Activated naive CD8-positive, alpha-beta T cell treated with anti-CD3 and anti-CD28 coated beads for 36 hours (primary cell): ENCODE measurements at places on chromosomes 1 and 21.

GRCh38 chr1:185427264-185427663, 110.2 kb upstream of the IVNS1ABP start:
- no peak for DNase-seq
- H3K27ac ChIP-seq: no peak overlapping the region
- no peak overlapping the region for H3K4me3 ChIP-seq

DNA sequence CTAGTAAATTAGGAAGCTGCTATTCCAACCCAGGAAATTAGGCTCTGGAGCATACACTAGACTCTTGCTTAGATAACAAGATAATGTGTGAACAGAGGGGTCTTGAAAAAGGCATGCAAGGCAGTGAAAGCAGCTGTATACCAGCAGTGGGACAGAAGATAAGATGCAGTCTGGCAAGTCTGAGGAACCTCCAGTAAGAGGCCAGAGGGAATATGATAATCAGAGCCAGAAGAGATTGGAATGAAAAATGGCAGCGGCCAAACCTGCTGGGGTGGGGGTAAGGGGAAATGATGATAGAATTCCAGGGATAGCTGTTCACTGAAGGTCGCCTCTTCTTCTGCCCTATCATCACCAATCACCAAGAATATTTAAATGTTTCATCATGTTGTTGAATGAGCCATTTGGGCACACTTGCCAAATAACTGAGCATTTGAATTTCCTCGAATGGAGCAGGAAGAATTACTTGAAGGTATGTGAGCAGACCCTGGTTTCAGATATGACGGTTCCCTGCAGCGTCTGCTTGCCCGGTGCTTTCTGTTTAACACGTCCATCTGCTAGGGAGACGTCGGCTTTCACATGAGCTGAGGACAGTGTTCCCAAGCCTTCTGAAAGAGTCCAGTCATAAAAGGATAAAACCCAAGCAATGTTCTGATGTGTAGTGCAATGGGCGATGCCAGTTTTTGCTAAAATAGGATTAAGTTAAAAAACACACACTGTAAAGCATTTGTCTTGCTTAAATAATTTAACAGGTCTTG, 173.3 kb downstream of the RWDD3 start:
- H3K36me3 ChIP-seq: no peaks in the 10 kb centered on the region
- H3K27me3 ChIP-seq: peaks cover 10% of the 10 kb centered on the region
- no peak overlapping the region for H3K27ac ChIP-seq
- no peaks in the 10 kb centered on the region for H3K4me1 ChIP-seq

DNA sequence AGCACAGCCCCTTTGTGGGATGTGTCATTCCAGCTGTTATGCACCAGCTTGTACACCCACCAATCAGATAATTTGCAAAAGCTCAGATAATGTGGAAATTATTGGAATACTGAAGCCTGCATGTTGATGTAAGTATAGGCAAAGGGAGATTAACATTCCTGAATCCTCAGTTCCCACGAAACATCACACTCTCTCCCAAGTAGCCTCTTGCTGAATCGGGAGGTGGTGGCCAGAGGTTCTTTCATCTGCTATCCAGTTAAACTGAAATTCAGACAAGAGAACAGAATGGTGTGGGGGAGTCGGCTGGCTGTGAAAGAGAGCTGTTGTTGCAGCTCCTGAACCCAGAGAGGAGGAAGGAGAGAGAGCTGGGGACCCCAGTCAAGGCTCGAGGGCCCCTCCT, 170.9 kb downstream of the ZBTB18 start:
- no peaks in the 10 kb centered on the region for H3K4me1 ChIP-seq
- no peak overlapping the region for H3K27ac ChIP-seq
- H3K36me3 ChIP-seq: no peaks in the 10 kb centered on the region

DNA sequence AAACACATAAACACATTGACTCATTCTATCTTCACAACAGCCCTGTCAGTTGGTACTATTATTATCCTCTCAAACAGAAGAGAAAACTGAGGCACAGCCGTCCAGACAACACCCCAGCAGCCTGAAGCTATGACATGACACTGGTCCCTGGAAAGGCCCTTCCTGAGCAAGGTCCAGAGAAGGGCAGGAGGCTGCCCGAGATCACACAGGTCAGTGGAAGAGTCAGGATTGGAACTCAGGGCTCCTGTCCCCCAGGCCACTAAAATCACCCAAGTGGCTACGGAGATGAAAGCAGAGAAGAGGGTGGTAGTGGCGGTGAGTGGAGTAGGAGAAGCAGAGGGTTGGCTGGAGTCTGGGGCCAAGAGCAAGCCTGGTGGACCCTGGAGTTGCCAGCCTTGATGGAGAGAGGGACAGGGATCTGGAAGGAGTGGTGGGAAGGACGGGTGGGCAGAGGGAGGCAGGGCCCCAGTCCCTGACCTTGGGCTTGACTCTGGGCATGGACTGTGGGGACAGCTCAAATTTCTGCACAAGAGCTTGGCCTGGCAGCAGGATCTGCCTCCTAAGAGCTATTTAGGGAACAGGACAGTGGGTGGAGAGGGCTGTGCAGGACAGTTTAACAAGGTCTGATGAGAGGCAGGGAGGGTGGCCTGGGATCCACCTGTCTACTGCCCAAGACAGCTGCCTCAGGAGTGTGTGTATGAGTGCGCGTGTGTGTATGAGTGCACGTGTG, 15.8 kb downstream of the MYOM3 start:
- no peak overlapping the region for H3K27ac ChIP-seq
- no peaks in the 10 kb centered on the region for H3K36me3 ChIP-seq
- no peak overlapping the region for H3K4me3 ChIP-seq
- no peaks in the 10 kb centered on the region for H3K27me3 ChIP-seq
- no peak for DNase-seq

DNA sequence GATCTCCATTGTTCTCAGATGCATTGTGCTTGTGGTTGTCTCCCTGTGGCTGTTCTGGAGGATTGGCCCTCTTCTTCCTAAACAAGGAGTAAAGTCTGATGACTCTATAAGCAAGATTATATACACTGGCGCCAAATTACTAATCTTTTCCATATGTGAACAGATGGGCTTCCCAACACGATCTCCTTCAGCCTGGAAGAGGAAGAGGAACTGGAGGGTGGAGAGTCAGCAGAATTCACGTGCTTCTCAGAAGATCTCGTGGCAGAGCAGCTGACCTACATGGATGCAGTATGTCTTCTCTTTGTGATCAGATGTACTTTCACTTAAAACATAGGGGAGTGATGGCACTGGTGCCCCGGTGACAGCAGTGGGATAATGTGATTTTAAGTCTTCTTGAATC, 78.7 kb downstream of the RGL1 start:
- no peaks in the 10 kb centered on the region for H3K27me3 ChIP-seq
- no peak overlapping the region for H3K4me3 ChIP-seq
- H3K36me3 ChIP-seq: no peaks in the 10 kb centered on the region

- H3K4me3 ChIP-seq: peak overlapping the region; percentile 88
- H3K36me3 ChIP-seq: peaks cover 25% of the 10 kb centered on the region
- peak overlapping the region; percentile 98 for H3K27ac ChIP-seq
- no peak for DNase-seq
- no peaks in the 10 kb centered on the region for H3K27me3 ChIP-seq
Observed at GRCh38 chr1:62435231-62436038, 1.4 kb upstream of the USP1 start.

DNA sequence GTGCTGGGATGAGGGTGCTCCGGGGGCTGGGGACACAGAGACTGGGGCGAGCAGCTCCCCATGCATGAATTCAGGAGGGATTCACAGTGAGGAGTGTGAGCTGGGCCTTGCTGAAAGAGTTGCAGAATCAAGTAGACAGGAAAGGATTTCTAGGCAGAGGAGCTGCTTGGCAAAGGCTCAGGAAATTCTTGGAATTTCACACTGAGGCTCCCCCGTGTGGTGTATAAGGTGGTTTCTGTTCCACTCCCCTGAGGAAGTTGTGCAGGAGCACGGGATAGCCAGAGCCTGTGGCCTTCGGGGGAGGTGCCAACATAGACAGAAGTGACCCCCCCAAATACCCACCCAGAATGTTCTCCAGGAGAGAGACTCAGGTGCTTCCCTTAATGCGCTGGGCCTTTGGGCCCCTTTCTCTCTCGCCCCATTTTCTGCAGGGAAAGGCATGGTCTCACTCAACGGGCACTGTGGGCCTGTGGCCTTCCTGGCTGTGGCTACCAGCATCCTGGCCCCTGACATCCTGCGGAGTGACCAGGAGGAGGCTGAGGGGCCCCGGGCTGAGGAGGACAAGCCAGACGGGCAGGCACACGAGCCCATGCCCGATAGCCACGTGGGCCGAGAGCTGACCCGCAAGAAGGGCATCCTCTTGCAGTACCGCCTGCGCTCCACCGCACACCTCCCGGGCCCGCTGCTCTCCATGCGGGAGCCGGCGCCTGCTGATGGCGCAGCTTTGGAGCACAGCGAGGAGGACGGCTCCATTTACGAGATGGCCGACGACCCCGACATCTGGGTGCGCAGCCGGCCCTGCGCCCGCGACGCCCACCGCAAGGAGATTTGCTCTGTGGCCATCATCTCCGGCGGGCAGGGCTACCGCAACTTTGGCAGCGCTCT, 58.5 kb upstream of the ACTL8 start:
- no peaks in the 10 kb centered on the region for H3K4me1 ChIP-seq
- H3K4me3 ChIP-seq: no peak overlapping the region
- H3K27me3 ChIP-seq: peaks cover 14% of the 10 kb centered on the region
- no peak for DNase-seq
- no peak overlapping the region for H3K27ac ChIP-seq
- H3K36me3 ChIP-seq: no peaks in the 10 kb centered on the region

- DNase-seq: no peak
- H3K27ac ChIP-seq: no peak overlapping the region
- H3K4me1 ChIP-seq: no peaks in the 10 kb centered on the region
- H3K27me3 ChIP-seq: peaks cover 6% of the 10 kb centered on the region
- H3K4me3 ChIP-seq: no peak overlapping the region
- H3K36me3 ChIP-seq: no peaks in the 10 kb centered on the region
Observed at GRCh38 chr1:199678771-199679170, 348.7 kb upstream of the NR5A2 start.

DNA sequence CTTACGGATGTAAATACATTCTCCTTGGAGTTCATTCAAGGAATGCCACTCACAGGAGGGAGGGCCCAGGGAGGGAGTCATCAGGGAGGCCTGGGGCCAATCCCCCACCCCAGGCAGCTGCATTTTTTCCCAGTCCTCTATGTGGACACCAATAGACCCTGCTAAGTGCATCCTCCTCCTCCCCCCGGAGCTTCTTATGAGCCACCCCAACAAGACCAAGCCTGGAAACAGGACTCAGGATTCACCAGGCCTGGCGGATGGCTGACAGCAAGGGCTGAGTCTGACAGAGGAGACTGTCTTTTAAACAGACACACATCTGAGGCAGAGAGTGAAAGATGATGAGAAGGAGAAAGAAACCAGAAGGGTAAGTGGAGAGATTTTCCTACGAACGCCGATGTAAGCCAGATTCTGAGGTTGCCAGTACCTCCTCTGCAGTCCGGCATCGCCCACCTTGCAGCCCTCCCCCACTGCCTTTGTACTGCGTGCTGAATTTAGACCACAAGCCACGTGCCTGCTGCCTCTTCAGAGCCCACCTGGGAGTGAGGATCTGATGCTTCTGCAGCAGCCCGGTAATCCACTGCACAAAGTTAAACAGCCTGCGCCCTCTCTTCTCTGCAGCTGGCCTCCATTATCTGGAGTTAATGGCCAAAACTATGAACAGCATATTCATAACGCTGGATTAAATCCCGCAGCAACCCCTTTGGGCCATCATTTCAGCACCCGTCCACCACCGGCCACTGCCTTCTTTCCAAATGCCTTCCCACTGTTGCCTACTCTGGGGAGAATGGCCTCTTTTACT, 17.6 kb upstream of the SFPQ start:
- no peak for DNase-seq
- no peak overlapping the region for H3K27ac ChIP-seq
- no peak overlapping the region for H3K4me3 ChIP-seq
- H3K4me1 ChIP-seq: no peaks in the 10 kb centered on the region

GRCh38 chr1:14137411-14138134, 437.6 kb downstream of the PRDM2 start:
- no peaks in the 10 kb centered on the region for H3K27me3 ChIP-seq
- H3K4me1 ChIP-seq: no peaks in the 10 kb centered on the region
- H3K4me3 ChIP-seq: no peak overlapping the region
- H3K27ac ChIP-seq: no peak overlapping the region
- no peaks in the 10 kb centered on the region for H3K36me3 ChIP-seq

- no peaks in the 10 kb centered on the region for H3K4me1 ChIP-seq
- peaks cover 4% of the 10 kb centered on the region for H3K27me3 ChIP-seq
- H3K4me3 ChIP-seq: no peak overlapping the region
- no peak overlapping the region for H3K27ac ChIP-seq
- no peak for DNase-seq
- no peaks in the 10 kb centered on the region for H3K36me3 ChIP-seq
Observed at GRCh38 chr21:28522014-28522799, 470.5 kb downstream of the LTN1 start.

GRCh38 chr1:229842302-229843255, 216.5 kb downstream of the URB2 start:
- H3K36me3 ChIP-seq: no peaks in the 10 kb centered on the region
- no peak for DNase-seq
- H3K27me3 ChIP-seq: peaks cover 10% of the 10 kb centered on the region

GRCh38 chr1:201861448-201861847, 27.2 kb upstream of the SHISA4 start:
- no peak overlapping the region for H3K4me3 ChIP-seq
- H3K27ac ChIP-seq: no peak overlapping the region
- no peak for DNase-seq
- H3K4me1 ChIP-seq: peaks cover 3% of the 10 kb centered on the region
- peaks cover 21% of the 10 kb centered on the region for H3K36me3 ChIP-seq
- H3K27me3 ChIP-seq: no peaks in the 10 kb centered on the region

GRCh38 chr21:32702702-32703101, 25.1 kb downstream of the SYNJ1 start:
- peaks cover 14% of the 10 kb centered on the region for H3K4me1 ChIP-seq
- H3K36me3 ChIP-seq: peaks cover 8% of the 10 kb centered on the region
- H3K4me3 ChIP-seq: no peak overlapping the region

GRCh38 chr21:25970254-25970930, 200.2 kb downstream of the APP start:
- no peaks in the 10 kb centered on the region for H3K27me3 ChIP-seq
- no peak for DNase-seq
- H3K27ac ChIP-seq: no peak overlapping the region
- H3K36me3 ChIP-seq: peaks cover 54% of the 10 kb centered on the region
- no peak overlapping the region for H3K4me3 ChIP-seq

GRCh38 chr1:37549341-37549740, 4.8 kb downstream of the SNIP1 start:
- peak overlapping the region; percentile 54 for H3K27ac ChIP-seq
- no peak for DNase-seq
- no peaks in the 10 kb centered on the region for H3K27me3 ChIP-seq
